ENCODE measurements at places on chromosomes 12 and 14.

DNA sequence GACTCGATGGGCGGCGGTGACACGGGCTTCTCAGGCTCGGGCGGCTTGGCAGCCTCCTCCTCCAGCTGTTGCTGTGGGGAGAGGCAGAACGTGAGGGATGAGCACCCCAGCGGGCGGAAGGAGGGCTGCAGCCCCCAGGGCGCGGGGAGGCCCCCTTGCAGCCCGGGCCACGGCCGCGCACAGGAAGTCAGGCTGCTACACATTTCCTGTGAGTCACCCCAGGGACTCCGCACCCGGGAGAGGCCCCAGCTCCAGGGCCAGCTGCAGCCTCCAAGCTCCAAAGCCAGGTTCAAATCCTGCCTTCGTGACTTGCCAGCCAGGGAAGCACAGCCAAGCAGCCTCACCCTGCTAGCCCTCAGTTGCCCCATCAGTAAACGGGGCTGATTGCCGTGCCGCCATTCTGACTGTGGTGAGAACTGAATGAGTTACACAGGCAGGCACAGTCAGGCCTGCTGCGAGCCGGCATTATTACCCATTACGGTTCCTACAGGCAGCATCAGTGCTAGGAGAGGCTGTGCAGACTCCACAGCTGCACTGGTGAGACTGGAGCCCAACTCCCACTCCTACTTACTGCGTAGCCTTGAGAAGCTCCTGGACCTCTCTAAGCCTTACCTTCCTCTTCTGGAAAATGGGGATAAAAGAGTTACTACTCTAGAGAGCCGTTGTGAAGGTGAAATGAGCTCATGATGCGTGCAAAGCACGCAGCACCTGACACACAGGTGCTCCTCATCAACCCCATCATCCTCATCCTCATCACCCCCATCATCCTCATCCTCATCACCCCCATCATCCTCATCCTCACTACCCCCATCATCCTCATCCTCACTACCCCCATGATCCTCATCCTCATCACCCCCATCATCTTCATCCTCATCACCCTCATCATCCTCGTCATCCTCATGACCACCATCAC is 100.9 kb downstream of the NCOR2 start:
- no peak for DNase-seq

DNA sequence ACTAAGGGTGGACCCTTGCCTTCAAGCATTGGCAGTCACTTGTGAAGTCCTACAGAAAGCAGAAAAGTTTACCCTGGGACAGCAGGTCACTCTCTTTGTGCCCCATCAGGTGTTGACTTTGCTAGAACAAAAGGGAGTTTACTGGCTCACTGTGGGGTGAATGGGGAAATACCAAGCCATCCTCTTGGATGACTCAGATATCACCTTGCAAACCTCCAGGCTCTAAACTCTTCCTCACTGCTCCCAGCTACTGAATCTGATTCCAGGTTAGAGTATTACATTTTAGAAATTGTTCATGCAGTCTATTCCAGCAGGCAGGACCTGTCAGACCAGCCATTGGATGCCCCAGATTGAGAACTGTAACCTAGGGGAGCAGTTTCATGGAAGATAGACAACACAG is 7.3 kb upstream of the EDDM3B start:
- no peak for DNase-seq

DNA sequence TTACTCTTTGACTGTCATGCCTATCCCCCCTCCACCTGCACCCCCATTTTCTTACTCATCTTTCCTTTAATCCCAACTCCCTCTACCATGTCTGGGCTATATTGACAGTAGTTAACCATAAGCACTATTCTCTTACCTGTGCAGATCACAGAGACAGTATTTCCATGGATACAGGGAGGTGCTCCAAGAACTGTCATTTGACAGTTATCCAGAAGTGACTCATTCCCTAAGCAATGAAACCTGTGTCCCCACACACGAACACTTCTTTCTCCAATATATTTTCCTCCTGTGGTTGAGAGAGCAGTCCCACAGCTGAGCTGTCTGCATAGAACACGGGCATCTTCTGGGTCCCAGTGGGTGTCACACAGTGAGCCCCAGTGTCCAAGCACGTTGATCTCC is 68.8 kb downstream of the CD163L1 start:
- DNase-seq, result no peak

DNA sequence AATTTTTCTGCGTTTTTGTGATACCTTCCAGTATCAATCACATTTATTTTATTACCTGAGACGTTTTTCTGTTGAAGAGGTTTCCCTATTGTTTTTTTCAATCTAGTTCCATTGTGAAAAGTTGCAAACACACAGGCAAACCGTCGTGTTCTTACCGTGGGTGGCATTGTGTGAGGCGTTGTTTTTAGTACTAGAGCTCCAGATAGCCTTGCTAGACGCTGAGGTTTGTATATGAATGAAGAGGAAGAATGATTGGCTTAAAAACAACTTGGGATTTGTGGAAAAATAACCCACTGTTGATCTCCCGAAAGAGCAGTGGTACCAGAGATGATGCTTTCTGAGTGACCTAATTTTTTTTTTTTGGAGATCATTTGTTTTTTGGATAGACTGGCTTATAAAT is 1.0 kb downstream of the SOCS4 start:
- no peak for DNase-seq

DNA sequence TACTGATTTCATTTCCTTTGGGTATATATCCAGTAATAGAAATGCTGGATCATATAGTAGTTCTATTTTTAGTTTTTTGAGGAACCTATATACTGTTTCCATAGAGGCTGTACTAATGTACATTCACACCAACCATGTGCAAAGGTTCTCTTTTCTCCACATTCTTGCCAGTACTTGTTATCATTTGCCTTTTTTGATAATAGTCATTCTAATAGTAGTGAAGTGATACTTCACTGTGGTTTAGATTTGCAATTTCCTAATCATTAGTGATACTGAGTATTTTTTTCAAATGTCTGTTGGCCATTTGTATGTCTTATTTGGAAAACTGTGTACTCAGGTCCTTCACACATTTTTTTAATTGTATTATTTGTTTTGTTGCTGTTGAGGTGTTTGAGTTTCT is 148.2 kb upstream of the NAV3 start:
- DNase-seq, result no peak

- DNase-seq, result no peak
These were observed 136.7 kb downstream of the PDE3A start for GRCh38 chr12:20505056-20505455.
